ENCODE measurements at places on chromosomes 12 and 14.

DNA sequence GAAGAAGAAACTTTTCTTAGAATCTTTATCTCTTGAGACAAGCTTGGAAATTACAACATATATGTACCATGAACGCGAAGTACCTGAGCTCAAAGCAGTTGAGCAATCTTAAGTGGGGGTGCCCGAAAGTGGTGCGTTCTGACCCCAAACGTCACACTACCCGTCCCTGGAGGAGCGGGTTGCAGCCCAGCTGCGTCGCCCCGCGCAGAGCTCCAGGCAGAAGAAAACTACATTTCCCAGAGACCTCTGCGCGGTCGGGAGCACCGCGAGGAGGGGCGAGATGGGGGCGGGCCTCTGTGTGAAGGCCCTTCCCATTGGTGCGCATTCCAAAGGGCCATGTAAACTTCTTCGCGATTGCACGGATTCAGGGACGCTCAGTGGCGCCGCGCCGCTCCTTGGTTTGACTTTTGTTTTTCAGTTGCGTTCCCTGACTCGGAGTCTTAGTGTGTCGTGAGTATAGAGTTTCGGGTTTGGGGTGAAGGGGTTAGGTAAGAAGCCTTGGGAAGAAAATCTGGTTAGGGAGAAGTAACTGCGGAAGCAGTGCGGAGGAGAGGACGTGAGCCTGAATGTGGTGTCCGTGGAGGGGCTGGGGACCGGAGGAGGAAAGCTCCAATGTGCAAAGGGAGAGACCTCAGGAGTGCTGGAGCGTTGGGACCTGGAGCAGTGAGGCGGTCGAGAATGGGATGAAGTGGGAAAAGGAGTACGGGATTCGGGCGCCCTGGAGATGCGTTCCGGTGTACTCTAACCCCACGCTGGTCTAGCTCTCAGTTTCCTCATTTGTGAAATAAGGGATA is at the start of gene CCDC77:
CCDC77 (plus strand) TSS at position 410 of the 794 bp plus-strand sequence. CDS start 7,740 bp downstream, outside the sequence.
- DNase-seq = peak; percentile 95

DNA sequence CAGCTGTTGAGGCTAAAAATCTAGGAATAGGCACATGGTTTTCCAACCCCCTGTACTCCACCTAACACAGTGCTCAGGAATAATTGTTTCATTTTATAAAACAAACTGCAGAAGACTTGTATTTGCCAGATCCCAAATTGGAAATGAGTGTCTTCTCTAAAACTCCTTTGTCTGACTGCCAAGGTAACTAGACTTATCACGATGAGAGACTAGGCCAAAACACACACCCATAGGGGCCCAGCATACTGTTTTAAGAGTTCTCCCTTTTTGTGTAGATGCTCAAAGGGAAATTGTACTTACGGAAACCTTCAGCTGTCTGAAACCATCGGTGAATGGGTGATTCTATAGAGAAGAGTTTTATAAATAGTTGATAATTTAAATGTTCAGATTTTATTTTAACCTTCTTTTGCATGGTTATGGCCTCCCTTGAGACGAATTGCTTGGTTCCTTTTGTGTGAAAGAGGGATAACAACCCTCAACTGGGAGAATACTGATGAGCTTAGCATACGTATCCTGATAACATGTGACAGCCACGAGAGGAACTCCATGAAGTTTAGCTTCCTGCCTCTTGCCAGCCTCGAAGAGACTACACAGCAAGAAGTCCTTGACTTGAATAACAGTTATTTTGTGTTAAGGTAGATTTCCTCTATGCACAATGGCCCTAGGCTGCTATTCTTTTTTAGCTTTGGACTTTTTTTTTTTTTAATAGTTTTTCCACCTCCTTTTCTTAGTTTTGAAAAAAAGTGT is 103.3 kb downstream of the PELI2 start:
- DNase-seq = no peak

GRCh38 chr14:29037411-29037810 is 270.8 kb downstream of the FOXG1 start:
- no peak for DNase-seq

- DNase-seq = no peak
Measured at GRCh38 chr12:111355201-111355925, 13.5 kb downstream of the PHETA1 start.

DNA sequence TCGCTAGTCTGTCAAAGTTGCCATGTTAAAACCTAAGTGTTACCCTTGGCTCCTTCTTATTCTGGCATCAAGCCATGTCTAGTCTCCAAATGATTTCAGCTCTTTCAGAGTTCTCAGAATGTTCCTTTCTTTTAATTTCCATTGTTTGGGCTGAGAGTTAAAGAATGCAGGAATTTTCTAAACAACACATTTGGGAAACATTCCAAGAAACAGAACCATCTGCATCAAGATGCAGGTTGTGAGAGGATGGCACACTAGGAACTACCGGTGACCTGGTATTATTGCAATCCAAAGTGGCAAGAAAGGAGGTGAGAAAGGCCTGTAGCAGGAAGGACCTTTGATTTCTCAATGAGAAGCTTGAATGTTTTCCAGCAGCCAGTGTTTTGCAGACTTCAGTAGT is 30.1 kb downstream of the SLC35F4 start:
- no peak for DNase-seq
